ENCODE measurements at places on chromosomes 13 and 19.

DNA sequence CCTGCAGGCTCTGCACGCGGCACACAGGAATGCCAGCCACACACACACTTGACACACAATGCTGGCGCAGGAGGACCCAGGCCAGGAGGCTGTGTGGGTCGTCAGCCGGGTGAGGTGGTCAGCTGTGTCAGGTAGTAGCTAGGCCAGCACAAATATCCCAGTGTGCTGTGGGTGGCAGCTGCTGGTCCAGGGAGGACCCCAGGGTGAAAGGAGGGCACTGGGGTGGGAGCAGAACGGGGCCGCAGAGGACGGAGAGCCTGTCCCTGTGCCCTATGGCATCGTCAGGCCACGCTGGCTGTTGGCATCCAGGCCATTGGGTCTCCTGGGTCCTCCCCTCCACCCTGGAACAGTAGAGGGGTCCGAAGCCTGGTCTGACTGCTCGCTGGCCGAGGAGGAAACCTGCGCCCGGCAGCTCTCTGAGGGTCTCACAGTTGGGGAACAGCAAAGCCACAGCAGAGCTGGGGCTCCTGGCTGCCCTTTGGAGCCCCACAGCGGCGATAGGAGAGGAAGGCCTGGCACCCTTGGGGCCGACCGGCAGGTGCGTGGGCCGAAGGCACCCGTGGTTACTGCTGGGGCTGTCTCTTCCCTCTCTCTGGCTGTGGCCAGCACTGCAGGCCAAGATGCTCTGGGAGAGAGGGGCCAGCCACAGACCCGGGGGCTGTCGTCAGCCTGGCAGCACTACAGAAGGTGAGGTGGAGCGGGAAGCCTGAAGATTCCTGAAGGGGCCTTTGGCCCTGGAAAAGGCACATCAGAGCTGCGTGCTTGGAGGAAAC is 27.3 kb downstream of the C13orf46 start:
- DNase-seq = no peak

- peak; percentile 75 for DNase-seq
These were observed 899.8 kb upstream of the MIR17HG start for GRCh38 chr13:90447734-90448101.

- no peak for DNase-seq
These were observed 15.2 kb downstream of the COL5A3 start for GRCh38 chr19:9995084-9995483.

DNA sequence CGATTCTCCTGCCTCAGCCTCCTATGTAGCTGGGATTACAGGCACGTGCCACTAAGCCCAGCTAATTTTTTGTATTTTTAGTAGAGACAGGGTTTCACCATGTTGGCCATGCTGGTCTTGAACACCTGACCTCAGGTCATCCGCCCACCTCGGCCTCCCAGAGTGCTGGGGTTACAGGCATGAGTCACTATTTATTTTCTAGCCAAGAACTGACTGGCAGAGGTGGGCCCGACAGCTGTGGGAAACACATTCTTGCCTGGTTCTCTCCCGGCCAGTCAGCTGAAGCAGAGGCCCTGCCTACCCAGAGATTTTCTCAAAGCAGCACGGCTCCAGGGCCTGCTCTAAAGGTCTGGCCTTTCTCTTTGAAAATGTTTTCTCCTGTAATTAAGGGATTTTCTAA is 108.0 kb downstream of the KCTD15 start:
- no peak for DNase-seq

GRCh38 chr19:29843180-29844051 is 31.6 kb downstream of the CCNE1 start:
- DNase-seq = no peak

DNA sequence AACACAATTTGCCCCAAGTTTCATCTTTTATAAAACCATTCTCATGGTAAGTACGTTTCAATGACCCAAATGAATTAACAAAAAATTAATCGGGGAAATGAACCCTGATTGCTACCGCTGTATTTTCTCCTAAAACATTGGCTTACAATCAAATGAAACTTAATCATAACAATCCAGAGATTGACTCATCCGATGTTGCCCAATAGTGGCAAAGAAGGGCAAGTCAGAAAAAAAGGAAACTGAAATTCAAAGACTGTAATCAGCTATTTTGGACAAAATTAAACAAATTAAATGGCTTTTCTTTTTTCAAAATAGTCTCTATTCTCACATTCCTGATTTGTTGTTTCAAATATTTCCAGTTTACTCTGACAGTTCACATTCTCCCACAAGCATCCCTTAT is 3.9 kb upstream of the ACOD1 start:
- DNase-seq = peak; percentile 58

DNA sequence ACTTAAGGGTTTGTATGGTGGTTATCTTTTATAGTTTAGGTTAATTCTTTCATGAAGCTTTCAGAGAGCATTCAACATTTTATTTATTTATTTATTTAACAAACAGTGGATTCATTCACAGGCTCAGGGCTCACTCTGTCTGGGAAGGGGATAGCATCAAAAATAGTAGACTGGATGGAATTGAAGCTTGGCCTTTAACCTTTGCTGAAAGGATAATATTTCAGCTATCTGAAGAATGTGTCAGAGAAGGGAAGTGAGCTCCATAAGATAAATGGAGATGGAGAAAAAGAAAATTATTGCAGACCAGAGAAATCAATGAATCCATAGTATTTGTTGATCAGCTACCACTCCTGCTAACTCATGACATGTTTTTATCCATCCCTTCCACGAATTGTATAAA is 305.6 kb downstream of the COG6 start:
- no peak for DNase-seq

DNA sequence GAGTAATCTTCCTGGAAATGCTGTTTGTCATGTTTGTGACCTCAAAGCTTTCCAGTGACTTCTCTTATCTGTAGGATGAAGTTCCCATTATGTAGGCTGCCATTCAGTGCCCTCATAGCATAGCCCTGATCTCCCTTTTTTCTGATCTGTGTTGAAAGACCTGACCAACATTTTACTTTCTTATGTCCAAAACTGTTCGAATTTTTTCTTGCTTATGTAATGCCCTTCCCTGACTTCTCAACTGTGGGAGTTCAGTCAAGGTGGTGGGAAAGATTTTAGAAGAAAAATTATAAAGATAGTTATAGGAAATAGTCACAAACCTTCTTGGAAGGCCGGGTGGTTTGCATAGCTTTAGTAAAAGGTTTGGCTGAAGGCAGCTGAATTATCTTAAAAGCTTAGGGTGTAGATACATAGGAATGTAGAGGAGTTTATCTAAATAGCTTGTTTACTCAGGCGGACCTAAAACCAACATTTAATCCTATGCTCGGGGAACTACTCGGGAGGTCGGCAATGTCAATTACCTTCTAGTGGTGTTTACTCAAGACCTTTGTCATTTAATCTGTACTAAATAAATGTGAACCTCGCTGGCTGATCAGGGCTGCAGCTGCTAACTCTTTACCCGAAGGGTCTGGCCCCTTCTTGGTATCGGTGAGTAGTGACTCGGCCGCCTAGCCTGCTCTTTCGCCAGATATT is 44.3 kb downstream of the PSG3 start:
- DNase-seq = no peak

DNA sequence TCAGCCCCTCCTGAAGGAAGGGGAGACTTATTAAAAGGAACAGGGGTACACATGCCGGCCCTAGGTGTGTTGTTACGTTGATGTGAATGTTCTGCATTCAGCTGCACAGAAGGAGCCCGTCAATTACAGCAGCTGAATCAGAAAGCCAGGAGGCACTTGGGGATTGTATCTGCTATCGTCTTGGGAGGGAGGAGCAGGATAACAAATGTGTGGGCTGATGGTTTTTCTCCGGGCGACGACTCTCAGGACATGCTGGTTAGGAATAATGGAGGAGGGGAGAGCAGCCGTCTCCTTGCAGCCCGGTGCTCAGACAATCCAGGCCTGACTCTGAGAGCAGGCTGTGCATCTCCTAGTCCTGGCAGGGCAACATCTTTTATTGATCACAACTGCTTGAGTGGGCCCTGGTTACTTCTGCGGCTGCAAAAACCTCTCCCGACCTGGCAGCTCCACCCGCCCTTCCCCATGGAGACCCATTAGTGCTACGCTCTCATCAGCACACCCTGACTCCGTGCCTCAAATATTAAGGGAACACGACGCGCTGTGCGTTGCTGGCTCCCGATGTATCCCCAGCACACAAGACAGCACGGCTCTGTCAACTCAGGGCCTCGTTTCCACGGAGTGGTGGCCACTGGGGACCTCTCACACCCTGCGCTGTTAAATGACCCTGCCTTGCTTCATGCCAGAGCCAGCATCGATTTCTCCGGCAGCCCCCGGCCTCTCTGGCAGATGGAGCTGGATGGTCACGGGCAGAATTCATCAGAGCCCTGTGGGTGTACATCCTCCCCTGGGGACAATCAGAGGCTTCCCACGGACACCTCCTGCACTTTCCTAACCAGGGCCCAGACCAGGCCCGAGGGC is 25.3 kb downstream of the PEPD start:
- no peak for DNase-seq

DNA sequence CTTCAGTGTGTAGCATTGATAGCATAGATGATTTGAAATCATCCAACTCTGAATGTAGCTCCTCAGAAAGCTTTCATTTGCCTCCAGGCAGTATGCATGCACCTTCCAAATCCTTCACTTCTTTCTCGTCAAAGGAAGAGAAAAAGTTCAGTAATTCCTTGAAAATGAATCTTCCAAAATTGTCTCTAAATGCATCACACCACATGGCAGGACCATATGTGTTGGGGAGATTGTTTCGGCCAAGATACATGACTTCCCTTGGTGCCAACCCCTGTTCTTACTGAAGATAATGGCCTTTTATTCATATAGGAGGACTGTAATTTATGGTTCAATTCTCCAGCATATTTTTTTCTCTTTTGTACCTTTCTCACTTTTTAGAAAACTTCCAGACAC is 315.6 kb upstream of the SPRY2 start:
- DNase-seq = no peak

DNA sequence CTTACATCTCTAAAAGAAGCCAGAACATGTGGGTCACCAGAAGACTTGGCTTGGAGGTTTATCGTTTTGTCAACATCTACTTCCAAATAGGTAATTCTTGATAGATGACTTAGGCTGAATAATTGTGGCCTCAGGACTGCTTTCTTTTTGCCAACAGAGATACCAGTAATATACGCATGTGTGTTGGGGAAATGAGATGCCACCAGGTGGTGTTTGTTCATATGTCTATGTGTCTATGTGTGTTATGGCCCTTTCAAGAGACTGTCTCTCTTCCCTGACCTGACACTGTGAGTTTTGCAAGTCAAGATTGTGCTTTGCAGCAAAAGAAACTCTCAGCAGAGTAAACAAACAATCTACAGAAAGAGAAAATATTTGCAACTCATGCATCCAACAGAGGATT is 31.6 kb upstream of the METTL21C start:
- no peak for DNase-seq

DNA sequence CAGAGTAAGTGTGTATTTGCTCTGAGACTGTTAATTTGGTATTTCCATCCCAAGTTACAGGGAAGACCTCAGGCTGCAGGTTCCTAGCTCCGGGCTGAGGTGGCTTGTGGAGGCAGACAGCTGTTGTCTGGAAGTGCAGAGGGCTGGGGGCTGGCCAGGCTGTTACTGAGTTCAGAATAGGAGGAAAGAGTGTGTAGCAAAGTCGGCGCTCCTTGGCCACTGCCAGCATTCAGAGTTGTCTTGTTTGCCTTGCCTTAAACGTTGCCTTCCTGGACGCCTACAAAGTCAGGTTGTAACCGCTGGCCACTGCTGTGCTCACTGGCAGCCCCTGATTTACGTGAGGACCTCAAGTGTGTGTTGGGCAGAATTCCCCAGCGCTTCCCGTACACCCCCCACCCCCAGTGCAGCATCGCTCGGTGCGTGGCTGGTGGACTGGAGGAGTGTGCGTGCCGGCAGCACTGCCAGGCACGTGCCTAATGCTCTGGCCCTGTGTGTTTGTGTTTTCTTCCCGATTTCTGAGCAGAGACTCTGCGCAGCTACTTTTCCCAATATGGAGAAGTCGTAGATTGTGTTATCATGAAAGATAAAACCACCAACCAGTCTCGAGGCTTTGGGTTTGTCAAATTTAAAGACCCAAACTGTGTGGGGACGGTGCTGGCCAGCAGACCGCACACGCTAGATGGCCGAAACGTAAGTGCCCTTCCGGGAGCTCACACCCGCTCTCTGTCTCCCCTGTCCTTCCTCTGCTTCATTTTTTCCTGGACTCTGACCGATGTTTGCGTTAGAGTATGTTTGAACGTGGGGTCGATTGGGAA is 10.5 kb downstream of the DAZAP1 start:
- DNase-seq = no peak

GRCh38 chr13:59950266-59950665 is 213.5 kb downstream of the DIAPH3 start:
- DNase-seq = peak; percentile 25

DNA sequence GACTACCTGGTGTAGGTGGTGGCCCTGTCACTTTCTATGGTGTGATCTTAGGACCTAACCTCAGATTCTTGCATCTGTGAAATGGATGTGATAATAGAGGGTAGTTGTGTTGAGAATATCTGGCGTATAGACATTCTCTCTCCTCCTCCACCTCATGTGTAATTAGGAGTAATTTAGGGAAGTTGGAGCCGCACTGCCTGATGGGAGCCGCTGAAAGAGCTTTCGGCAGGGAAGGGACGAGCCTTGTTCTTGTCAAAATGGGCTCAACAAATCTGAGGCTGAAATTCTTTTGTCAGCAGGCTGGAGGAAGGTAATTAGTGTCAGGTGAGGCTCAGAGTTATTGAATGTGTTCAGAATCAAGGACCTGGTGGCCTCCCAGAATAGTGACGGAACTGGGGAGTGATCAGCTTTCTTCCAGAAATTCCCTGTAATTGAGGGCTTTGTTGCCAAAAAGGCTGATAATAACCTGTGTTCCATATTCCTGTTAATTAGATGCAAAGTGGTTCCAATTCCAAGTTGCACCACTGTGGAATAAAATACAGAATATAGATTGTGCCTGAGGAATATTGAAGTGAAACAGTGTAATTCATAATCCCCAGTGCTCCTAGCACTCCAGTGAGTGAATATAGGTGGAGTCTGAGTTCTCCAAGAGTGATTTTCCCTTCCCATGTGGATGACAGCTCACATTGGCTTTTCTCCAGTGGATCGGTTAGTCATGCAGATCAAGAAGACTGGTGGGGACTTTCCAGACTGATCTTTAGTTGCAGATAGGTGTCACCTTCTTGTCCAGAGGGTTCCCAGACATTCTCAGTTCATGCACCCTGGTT is 47.5 kb downstream of the SPATA13 start:
- peak; percentile 86 for DNase-seq

DNA sequence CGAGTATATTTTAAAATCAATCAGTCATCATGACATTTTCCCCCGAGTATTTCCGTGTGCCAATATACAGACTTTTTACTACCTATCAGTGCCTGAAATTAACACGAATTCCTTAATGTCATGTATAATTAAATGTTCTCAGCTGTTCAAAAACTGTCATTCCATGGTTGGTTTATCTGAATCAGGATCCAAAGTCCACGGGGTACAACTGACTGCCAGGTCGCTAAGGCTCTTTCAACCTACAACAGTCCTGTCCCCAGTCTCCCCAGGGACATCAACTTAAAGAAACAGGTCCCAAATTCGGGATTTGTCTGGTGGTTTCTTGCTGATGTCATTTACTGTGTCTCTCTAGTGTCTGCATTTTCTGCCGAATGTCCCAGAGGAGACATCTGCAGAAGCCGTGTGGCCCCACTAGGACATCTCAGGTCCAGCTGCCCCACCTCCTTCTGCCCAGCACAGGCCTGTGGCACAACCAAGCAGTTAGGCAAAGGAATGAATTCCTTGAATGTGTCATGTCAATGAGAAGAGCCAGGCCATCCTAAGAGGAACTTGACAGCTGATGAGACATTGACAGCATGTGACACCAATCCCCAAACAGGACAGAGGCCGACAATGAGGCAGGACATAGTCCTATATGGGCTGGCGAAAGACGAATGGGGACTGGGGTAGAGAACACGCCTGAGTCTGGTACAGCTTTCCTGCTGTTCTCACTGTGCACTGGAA is 109.5 kb downstream of the STK24 start:
- no peak for DNase-seq

- no peak for DNase-seq
These were observed 433.3 kb upstream of the KLF12 start for GRCh38 chr13:74567485-74567884.

Data from AG10803 (cell line).